ENCODE measurements at places on chromosomes 6 and 20. TPM values are rescaled to one million over a fixed set of nuclear protein-coding genes. Genes with fewer than 3 reads are reported as not detected.

DNA sequence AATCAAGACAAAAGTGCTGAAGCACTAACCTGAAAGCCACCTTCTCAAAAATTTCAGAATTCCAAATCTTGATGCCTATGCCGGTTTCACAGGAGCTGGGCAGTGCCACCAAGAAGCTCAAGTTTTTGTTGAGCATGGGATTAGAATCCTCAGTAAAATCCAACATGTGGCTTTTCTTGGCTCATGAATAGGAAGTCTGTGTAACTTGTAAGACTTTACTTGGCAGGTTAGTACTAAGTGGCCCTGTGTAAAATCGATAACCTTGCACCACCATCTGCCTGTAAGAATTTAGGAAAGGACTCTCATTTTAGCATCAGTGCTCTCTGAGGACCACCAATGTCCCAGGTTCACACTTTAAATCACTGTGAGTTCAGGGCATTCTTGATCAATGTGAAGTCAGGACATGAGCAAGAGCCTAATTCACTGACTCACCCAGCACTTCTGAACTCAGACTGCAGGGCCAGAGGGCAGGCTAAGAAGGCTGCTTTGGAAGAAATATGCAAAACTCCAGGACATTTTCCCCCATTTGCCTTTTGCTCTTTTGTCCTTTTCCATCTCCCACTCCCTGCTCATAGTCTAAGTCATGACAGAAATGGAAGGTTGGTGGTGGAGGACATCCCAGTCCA, 113.2 kb downstream of the EDN1 start:
- DNase-seq = no peak

CD93 gene
- 38.4 TPM for total RNA-seq

GRCh38 chr6:38417521-38417920, 222.2 kb downstream of the BTBD9 start:
- DNase-seq = no peak

DNA sequence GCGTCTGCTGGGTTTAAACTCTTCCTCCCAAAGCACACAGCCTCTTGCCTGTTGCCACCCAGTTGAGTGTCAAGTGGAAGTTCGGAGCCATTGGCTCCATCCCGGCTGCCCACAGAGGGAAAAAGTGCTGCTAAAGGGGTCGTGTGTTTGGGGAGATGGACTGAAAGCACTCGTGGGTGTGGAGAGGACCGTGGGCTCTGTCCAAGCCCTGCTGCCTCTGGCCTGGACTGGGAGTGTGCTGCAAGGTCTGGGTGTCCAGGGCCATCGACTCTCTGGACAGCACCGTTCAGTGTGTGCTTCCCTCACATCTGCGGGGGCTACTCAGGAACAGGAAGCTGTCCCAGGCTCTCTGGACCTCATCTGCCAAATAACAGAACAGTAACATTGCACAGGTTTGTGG, 269.3 kb downstream of the DLL1 start:
- DNase-seq = no peak

GRCh38 chr6:2558098-2558680, 192.5 kb downstream of the MYLK4 start:
- no peak for DNase-seq

MAP7 gene
- 56.8 TPM for total RNA-seq

YWHAB gene
- 178 TPM for total RNA-seq
